Stimulated activated CD8-positive, alpha-beta memory T cell treated with anti-CD3 and anti-CD28 coated beads, Interleukin-12 subunit alpha, Interleukin-12 subunit beta, amount 100 ng/mL, for 4 hours (primary cell): ENCODE measurements at places on chromosomes 16 and 17.

- no peak for DNase-seq
These were observed 869.5 kb upstream of the SOX9 start for GRCh38 chr17:71251276-71251675.

- no peak for DNase-seq
These were observed 157.4 kb upstream of the ZFHX3 start for GRCh38 chr16:73205153-73205886.

- DNase-seq = no peak
These were observed 16.8 kb upstream of the NKD1 start for GRCh38 chr16:50531359-50531758.

DNA sequence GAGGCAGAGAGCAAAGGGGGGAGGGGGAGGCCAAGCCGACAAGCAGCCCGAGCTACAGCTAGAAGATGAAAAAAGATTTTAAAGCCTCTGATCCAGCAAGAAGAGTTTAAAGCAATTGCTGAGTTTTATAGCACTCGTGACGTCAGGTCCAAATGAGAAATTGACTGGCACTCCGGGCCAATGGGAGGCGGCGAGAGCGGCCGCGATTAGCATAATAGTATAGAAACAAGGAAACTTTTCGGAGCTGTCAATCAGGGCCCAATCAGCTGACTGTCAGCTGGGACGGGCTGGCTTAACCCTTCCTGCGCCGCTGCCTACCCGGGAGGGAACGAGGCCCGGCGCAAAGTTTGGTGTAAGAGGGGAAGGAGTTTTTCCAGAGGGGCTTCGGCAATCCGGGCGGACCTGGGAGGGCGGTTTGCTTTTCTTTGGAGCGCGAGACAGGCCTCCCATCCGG lies at the start of gene MAF:
TSS of gene MAF (minus strand) at position 100 of the 454 bp plus-strand sequence. CDS start 835 bp downstream, outside the sequence.
- peak; percentile 70 for DNase-seq
